NCI-H526 (cell line): ENCODE measurements at places on chromosomes 5 and 9.
A peak's percentile ranks its signal among the peaks of the same experiment; 100 is the strongest.

GRCh38 chr5:2752821-2753439, 1.5 kb upstream of the IRX2 start:
- no peak for DNase-seq

DNA sequence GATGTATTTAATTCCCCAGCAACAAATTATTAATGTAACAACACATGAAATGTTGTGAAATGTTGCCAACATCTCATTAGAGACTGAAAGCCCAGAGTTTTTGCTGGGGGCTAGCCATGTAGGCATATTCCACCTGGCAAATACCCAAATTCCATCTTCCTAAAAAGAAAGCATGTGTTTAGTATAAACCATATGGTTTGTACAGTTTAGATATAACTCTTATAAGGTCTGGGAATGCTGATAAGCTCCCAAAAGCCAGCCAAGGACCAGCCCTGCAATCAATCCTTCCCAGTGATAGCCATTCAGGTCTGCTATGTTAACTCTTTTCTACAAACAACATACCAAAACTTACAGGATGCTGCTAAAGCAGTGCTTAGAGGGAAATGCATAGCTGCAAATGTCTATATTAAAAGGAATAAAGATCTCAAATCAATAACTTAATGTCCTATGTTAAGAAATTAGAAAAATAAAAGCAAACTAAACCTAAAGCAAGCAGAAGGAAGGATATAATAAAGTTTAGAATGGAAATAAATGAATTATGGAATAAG, 158.9 kb downstream of the AUH start:
- DNase-seq: no peak

DNA sequence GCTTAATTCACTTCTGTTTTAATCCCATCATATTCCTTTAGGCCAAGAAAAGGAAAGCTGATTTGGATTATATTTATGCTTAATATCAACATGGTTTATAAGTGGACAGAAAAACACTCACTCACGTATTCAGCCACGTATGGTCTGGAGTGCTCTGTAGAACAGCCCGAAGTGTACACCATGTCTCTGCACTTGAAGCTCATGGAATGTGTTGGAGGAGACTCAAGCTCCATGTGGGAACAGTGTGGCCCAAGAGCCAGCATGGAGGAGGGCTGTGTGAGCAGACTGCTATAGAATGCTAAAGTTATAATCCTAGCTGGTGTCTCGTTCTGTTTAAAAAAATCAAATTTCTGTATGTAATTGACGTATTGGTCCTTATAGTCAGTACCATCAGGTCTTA, 32.9 kb downstream of the OTULINL start:
- no peak for DNase-seq

DNA sequence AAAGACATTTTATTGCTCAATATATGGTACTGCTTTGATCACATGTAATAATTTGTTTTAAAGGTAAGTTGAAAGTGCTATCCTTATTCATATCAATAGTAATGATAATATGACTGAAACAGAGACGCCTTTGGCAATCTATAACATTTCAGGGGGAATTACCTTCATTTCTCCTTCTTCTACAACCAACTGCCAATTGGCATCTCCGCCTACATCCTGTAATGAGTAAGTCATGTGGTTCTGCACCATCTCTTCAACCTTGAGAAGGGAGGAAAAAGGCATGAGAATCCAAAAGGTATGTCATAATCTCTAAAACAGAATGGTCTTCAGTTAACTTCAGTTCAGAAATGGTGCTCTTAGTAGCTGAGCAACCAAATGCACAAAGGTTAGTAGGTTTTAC, 52.4 kb downstream of the HMGCR start:
- no peak for DNase-seq

DNA sequence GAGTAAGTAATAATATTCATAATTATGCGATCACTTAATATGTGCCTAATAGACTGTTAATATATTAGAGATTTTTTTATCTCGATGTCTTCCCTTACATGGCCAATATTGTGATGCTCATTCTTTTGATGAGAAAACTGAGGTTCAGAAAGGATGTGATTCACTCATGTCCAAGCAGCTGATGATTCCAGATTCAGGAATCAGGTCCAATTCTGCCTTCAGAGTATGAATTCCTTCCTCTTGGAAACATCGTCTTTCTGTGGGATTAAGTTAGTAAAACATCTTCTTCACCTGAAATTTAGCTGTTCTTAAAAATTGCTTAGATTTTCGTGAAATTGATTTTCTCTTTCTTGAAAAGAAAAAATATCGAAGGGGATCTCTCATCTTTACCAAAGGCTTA, 242.5 kb upstream of the RFX3 start:
- no peak for DNase-seq

- DNase-seq: no peak
Observed at GRCh38 chr9:136693490-136694162, 6.4 kb upstream of the AGPAT2 start.

DNA sequence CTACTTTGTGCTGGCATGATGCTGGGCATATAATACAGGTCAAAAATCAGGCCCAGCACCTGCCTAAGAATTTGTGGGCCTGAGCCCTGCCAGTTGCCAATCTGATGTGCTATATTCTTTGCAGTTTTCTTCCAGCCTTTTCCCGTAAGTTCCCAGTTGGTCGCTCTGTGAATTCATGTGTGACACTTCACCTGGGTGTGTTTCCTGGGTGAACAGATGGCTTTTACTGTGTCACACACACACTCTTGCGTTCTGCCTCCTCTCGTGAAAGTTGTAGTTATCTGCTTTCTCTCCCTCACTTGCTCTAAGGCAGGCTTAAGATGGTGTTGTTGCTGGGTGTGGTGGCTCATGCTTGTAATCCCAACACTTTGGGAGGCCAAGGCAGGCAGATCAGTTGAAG, 153.5 kb upstream of the DMRT1 start:
- no peak for DNase-seq

GRCh38 chr5:136425921-136426320, 60.6 kb upstream of the TRPC7 start:
- no peak for DNase-seq

- peak; percentile 53 for DNase-seq
Observed at GRCh38 chr9:16099732-16100536, 547.1 kb downstream of the CCDC171 start.

- no peak for DNase-seq
Observed at GRCh38 chr5:9284781-9285307, 261.0 kb downstream of the SEMA5A start.

- no peak for DNase-seq
Observed at GRCh38 chr5:157570531-157571200, 4.9 kb downstream of the ADAM19 start.

GRCh38 chr5:62083661-62084060, 222.3 kb upstream of the KIF2A start:
- DNase-seq: no peak

- no peak for DNase-seq
Observed at GRCh38 chr5:109300367-109300766, 109.4 kb downstream of the PJA2 start.

DNA sequence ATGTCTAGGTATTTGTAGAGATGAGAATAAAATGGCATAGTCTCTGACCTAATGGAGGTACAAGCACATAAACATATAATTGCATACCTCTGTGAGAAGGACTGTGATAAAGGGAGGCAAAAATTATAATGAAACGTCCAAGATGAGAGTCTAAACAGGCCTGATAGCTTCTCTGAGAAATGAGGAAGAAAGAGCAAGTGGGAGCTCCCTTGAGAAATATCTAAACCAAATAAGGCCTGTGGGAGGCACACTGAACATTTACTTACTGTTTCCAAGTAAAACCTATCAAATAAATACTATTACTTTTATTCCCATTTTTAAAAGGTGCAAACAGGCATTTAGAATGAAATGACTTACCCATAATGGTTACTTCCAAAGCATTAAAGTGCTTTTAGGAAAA, 125.6 kb upstream of the PAPPA start:
- no peak for DNase-seq

DNA sequence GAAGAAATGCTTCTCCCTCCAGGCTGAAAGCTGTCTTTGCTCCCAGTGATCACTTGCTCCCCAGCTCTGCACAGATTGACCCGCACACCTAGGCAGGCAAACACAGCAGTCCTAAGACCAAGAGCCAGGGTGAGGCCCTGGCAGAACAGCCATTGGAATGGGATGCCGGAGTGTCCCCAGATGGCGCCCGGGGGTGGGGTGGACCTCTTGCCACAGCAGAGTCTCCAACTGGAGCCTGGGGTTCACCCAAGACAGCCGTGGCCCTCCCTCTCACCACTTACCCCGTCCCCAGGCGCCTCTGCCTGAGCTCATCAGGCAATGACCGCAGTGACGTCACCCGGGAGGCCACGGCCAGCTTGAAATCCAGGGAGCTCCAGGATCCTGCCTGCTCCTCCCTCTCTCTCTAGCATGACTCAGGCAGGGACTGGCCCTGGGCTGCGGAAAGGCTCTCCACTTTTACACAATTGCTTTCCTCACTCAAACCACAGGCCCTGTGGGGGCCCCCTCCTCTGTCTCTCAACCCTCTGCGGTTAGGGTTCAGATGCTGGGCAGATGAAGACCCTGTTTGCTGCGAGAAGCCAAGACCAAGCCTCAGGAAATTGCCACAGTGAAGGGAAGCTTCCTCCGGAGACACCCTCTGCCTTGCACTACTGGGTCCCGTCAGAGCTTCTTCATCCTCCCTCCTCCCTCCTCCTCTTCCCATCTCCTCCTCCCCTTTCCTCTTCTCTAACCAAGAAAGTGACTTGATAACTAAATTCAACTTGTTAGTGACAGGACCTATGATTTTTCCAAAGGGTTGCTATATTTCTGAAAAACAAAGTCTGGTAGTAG, 24.3 kb upstream of the PTGES start:
- no peak for DNase-seq

DNA sequence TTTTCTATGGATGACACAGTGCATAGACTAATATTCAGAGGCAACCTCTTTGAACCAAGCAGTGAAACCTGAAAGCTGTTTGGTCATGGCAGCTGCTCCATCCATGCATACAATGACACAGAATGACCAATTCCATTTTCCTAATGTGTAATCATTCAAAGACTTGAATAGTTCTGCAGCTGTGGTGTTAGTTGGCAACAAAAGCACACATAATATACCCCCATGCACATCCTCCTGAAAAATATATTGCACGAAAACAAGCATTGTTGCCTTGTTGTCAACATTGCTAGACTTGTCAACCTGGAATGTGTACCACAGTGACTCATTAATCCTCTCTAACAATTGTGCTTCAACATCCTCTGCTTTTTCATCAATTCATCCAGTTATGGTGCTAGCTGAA, 71.0 kb upstream of the SEMA6A start:
- no peak for DNase-seq

DNA sequence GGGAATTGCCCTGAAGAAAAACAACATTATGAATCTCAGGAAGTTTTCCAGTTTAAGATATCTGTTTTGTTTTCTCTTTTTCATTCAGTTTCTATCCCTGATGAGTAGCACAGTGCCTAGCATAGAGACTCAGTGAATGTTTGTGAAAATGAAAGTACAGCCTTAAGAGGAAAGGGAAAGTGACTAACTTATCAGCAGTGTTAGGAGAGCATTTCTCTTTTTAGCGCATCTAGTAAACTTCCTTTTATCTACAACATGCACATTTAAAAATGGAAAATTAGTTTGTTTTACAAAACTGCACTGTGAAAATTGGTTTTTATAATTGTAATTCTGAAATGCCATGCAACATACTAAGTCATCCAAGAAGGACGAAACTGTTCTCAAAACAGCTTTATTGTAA, 110.8 kb downstream of the SMARCA2 start:
- no peak for DNase-seq

DNA sequence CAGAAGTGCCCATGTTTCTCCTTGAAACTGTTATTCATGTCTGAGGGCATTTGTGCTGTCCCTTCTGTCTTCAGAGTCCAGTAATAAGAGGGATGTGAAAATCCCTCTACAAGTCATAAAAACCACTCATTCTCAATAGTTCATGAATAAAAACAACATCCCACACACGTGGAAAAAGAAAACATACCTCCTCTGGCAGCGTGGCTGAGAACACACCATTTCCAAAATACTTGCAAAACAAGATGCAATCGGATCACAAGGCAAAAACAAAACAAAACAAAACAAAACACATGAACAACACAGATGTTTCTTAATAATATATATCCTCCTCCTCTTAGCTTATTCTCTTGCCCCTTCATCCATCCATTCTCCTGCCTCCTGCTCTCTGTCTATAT, 71.0 kb upstream of the EQTN start:
- no peak for DNase-seq

DNA sequence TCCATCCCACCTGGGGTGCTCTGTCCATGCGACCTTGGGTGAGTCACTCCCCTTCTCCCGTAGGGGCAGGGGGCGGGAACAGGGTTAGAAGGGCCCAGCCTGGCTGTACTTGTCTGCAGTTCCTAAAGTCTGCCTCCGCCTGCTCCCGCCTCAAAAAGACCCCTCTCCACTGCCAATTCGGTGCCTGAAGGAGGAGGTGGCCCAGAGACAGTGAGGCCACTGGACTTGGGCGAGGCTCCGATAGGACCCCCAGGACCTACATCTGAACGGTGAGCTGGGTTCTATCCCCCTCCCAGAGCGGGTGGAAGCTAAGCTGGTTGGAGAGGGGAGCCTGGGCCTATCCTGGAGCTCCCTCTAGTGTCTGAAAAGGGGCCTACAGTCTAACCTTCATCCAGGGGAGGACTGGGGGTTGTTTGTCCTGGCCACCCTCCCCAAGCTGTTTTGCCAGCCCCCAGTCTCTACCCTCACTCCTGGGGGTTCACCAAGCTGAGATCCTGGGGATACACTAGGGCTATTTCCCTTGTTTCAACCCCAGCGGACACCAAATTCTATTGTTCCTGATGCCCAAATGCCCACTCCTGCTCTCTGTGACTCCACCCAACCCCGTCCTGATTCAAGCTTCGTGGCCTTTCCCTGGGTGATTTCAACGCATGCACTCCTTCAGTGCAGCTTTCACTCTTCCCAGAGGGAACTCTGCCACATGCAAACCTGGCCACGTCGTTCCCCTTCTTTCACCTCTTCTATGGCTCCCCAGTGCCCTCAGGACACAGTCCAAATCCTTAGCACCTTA, 6.1 kb upstream of the CRB2 start:
- DNase-seq: peak; percentile 59

DNA sequence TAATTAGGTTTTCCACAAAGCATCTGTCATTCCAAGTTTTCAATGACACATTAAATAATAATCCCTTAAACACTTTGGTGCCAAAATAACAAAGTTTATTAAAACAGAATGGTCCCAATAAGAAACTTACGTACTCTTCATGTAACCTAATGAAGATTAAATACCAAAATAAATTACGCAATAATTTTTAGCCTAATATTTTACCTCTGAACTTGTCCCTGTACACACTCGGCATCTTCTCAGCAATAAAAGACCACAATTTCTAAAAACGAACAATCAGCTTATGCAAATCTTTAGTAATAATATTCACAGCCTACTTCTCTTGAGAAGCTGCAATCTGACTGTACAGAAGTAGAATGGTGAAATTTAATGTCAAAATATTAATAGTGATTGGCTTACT, 163.6 kb downstream of the ZDHHC21 start:
- peak; percentile 66 for DNase-seq

- DNase-seq: no peak
Observed at GRCh38 chr9:134546246-134546731, 95.3 kb upstream of the COL5A1 start.

- peak; percentile 55 for DNase-seq
Observed at GRCh38 chr5:167658889-167659288, 632.6 kb upstream of the WWC1 start.
